ENCODE measurements at places on chromosomes 3 and 15.

DNA sequence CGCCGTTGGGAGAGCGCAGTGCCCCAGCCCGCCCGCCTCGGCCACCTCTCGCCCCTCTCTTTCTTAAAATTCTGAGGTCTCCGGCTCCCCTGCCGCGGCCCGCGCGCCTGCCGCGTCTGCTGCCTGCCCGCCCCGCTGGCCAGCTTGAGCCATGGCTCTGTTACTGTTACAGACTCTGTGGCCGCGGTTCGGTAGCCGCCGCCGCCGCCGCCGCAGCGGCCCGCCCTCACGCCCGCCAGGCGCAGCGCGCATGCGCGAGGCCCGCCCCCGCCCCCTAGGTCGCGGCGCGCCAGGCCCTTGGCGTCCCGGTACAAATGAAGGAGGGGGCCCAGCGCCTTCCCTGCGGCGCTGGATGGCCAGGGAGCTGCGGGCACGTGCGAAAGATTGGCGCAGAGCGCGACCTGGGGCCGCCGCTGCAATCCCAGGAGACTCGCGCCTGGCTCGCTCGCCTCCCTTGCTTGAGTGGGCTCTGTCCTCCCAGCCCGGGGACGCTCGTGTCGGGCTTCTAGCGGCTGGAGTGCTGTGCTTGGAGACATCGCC lies at the start of gene ONECUT1:
Gene ONECUT1 (minus strand): TSS at position 168 of the 540 bp plus-strand sequence. CDS start 452 bp downstream, outside the sequence.
- peak; percentile 88 for DNase-seq

DNA sequence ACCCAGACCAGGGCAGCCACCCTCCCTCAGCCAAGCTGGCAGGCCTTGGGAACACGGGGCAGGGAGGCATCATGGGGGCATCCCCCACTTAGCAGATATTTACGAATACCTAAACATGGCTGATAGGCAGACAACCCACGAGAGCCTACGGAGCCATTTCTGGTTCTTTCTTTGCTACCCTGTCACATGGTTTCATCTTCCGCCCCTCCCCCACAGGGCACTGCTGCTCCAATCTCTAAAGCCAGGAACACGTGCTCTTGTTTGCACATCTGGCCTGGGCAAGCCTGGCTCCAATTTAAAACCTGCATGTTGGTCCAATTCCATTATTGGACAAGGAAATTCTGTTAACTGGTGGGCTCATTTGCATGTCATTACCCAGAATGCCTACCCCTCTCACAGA lies 447.4 kb upstream of the NR2F2 start:
- DNase-seq: no peak

GRCh38 chr3:172868582-172869200 lies 118.2 kb downstream of the ECT2 start:
- DNase-seq: no peak

- no peak for DNase-seq
Measured at GRCh38 chr3:150225986-150226385, 182.1 kb upstream of the TSC22D2 start.

- no peak for DNase-seq
Measured at GRCh38 chr3:128278761-128279600, 125.7 kb downstream of the EEFSEC start.

DNA sequence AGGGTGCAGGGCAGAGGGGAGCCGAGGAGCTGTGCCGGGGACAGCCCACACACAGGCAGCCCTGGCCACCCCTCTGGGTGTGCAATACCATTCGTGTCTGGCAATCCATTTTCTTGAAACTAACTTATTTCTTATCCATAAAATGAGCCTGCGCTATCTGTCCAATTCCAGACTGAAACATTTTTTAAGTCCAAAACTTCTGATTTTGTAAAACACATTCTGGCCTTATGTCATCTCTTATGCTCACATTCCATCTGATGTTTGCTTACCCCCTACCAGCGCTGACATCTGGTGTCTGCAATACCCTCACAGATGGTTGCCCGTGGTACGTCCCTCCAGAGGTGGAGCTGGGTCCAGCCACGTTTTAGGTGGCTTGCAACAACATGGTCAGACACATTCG lies 31.8 kb downstream of the PCSK6 start:
- no peak for DNase-seq

- no peak for DNase-seq
Measured at GRCh38 chr3:177882124-177882648, 654.0 kb upstream of the KCNMB2 start.

DNA sequence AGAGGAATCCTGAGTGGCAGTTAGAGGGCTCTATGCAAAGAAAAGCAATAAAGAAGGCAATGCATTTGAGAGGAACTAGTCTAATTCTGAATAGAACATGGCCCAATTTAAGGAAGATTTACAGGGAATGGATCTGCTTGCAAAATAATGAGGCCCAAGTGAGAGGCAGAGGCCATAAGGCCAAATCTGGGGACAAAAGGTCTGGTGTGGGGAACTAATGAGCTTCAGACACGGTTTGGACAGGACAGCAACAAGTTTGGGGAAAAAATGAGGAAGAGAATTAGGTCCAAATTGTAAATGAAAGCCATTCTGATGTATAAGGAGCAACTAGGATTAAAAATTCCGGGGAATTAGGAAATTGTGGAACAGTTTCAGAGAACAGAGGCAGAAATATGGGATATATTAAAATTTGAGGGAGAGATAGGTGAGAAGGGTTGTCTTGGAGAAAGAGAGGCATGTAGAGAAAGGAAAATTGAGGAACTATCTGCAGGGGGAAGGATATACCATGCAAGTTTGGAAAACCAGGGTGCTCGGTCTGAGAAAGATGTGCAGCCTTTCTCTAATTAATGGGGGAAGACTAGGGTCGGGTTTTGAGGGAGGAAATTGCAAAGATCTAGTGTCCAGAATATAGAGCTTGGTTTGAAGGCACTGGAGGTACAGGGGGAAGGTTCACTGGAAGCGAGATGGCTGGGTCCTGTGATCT lies 73.8 kb downstream of the RBPMS2 start:
- no peak for DNase-seq

GRCh38 chr15:89630974-89631901 lies 24.0 kb downstream of the KIF7 start:
- no peak for DNase-seq

DNA sequence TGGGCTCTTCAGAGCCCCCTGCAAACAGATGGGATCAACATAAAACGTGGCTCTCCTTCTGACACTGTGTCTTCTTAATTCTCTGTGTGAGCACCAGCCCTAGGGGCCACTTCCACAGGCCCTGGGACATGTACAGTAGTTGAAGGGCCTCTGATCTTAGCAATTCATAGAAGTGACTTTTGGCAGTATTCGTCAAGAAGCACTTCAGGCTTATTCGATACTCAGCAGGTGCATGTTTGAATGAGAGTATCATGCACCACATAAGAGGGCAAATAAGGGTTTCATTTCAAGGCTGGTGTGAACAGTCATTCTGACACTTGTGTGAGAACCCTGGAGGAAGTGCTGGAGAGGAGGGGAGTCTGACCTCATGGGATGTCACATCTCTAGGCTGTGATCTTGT lies 113.9 kb downstream of the GABRG3 start:
- DNase-seq: no peak

DNA sequence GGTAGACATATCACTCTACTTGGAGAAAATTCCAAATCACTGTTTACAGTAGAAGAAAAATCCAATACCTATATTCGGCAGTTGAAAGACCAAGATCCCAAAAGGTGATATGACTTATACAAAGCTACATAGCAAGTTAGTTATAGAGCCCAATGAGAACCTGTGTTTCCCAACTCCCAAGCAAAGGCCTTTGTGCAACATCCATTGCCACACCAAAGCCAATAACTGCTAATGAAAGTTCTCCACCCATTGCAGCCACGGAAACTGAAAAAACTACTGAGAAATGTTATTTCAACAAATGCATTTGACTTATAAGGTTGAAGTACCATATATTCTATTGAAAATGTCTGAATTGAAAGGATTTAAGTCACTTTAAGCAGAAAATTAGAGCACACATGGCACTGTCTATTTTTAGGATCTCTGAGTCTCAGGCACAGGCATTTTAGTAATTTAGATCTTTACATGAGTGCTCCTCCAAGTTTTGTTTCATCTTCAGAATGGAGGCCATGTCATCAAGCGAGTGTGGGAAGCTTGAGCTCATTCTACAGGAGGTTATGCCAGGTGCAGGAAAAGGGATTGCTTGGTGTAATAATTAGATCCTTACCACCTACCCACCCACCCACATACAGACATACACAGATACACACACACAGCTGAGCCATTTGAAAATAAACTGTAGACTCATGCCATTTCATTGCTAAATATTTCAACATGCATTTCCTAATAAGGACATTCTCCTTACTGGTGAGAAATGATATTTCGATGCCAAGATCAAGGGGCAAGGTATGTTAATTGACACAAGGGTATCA lies 19.7 kb upstream of the ANO10 start:
- DNase-seq: no peak

GRCh38 chr3:176075046-176075445 lies 1122.2 kb downstream of the TBL1XR1 start:
- DNase-seq: no peak

- no peak for DNase-seq
Measured at GRCh38 chr3:133440652-133441051, 40.8 kb downstream of the BFSP2 start.

DNA sequence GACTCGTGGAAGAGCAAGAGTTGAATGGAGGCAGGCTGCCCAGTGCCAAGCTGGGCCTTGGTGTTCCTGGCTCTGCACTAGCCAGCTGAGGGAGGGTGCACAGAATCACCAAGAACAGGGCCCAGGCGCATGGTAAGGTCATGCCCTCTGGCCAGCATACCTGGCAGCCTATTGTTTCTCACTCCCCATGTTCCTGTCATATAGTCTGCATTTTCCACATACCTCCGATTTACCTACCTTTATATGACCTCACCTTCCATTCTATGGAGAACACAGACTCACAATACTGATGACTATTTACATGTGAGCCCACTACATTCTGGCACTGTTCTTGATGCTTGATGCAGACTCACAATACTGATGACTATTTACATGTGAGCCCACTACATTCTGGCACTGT lies 5.4 kb downstream of the CLEC3B start:
- no peak for DNase-seq

- no peak for DNase-seq
Measured at GRCh38 chr3:172856795-172857742, 106.5 kb downstream of the ECT2 start.

DNA sequence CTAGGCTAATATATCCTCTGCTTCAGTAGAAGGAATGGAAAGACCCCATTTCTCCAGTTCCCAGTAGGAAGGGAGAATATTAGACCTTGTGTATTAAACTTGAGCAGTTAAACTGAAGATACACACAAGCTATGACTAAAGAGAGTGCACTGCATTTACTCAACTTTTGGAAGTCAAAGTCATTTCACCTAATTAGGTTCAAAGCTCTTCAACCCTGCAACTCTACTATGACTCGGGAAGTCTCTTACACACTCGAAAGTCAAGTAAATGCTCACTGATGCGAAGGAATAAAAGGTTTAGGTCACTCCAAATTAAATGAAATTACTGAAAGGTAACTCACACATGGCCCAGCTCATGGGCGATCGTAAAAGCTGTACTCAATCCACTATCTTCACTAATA lies 33.8 kb downstream of the ADAMTS9 start:
- no peak for DNase-seq

DNA sequence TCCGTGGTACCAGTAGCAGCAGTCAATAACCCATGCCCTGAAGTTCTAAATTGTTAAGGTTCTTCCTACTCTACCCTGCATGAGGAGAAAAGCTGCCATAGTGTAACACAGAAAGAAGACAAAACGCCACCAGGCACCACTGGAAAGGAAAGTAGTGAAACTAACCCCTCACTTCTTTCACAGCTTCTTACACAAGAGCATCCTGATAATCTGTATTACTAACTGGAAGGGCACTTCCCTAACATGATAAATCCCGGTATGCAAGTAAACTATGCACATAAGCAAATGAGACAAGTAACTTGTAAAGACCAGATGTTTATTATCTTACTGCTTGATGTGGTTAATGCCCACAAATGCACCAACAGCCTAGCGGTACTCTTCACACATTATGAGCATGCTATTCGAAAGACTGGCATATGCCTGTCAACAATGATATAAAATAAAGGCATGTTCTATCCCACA lies 141.3 kb downstream of the ADAM10 start:
- DNase-seq: no peak

DNA sequence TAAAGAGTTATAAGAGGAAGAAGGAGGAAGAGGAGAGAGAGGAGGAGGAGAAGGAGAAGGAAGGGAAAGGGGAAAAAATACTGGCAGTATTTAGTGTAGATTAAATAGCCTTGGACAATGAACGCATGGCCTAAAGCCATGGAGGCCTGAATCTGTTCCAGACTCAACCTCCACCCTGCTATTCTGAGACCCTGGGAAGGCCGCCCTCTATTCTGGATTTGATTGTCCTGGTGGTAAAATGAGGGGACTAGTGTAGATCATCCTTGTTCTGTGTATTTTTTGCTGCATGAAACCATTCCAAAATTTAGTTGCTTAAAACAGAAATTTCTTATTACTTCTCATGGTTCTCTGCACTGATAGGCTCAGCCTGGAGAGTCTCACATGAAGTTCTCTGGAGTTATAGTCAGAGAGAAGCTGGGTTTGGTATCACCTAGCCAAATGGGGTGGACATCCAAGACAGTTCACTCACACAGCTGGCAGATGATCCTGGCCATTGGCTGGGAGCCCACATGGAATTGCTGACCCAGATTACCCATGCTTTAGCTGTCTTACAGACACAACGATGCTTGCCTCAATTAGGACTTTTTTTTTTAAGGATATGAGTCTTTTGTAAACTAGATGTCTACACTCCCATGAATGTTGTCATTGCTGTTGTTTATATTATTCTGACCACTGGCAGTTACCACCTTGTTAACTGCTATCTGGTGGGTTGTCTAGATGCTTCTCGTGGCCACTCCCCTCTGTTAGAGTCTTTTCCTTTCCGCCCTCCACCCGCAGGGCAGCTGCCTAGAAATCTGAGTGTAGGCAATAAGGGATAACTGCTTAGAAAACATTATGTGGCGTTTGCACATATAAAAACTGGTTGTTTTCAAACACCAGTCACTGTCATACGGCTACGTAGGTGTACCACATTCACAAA lies 149.9 kb downstream of the SST start:
- DNase-seq: peak; percentile 60

DNA sequence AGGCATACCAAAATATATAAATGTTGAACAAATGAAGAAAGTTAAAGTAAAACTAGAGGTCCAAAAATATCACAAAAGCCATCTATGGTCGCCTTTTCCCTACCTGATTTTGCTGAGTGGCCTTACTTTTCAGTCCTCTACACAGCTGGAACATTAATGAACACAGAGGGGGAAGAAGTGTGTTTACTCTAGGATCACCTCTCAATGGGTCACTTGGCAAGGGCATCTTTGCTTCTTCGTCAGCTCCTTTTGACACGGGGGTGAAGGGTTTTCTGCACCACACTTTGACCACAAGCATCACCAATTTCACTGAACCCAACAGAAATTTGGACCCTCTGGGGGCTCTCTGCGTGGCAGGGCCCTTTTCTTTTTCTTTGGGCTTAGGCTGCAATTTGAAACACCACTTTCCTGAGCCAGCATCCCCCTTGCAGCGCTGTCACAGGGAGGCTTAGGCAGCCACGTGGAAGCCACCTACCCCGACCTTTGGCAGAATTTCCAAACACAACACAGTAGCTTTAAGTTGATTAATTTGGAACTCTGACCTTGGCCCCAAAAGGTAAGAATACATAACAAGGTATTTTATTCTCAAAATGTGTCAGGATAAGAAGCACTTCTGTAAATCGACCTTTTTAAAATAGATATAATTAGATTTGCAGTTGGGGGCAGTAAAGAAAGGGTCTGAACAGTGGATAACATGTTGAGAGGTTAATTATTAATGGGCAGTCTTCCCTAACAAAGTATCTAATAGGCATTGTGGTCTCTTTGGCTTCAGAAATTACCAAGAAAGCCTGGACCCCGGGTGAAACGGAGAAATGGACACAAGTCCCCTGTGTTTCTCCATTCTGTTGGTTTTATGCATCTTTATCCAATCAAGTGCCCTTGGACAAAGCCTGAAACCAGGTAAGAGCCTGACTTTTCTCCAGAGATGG lies at the start of gene LIPC:
Gene LIPC (plus strand): TSS at position 771 of the 929 bp plus-strand sequence. CDS start 42 bp downstream, at position 813.
- DNase-seq: no peak
